Epithelial cell of proximal tubule (primary cell): ENCODE measurements at places on chromosomes 12 and 14. TPM values are rescaled to one million over a fixed set of nuclear protein-coding genes. Genes with fewer than 3 reads are reported as not detected.

DNA sequence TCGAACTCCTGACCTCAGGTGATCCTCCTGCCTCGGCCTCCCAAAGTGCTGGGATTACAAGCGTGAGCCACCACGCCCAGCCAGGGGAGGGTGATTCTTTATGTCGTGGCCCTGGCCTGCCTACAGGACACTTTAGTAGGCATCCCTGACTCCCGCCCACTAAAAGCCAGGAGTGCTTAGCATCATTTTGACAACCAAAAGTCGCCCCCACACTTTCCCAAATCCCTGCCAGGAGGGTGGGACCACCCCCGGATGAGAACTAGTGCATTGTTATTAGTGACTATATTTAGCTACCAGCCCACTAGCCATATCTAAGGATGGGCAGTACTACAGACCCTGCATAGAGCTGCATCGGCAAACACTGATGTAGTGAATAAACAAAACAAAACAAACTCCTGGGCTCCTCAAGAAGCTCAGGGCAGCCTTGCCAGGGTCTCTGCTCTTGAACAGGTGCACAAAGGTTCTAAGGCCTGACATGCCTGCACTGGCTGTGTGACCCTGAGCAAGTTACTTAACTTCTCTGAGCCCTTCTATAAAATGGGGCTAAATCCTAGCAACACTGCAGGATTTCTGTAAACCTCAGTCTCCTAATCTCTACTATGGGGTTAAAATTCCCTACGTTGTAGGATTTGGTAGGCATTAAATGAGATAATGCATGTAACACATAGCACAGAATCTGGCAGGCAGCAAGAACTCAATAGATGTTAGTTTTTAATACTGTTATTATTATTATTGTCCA, 2.2 kb downstream of the CAMKK2 start:
- DNase-seq, result no peak

DNA sequence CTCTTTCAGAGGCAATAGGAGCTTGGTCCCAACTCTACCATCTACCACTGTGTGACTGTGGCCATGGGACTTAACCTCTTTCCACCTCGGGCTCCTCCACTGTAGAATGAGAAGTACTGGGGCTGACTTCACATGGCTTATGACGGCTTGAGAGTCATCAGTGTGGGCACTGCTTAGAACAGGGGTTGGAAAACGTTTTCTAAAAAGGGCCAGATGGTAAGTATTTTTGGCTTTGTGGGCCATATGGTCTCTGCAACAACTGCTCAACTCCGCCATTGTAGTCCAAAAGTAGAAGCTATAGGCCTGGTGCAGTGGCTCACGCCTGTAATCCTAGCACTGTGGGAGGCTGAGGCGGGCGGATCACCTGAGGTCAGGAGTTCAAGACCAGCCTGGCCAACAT, 69.2 kb upstream of the LTA4H start:
- no peak for DNase-seq

DNA sequence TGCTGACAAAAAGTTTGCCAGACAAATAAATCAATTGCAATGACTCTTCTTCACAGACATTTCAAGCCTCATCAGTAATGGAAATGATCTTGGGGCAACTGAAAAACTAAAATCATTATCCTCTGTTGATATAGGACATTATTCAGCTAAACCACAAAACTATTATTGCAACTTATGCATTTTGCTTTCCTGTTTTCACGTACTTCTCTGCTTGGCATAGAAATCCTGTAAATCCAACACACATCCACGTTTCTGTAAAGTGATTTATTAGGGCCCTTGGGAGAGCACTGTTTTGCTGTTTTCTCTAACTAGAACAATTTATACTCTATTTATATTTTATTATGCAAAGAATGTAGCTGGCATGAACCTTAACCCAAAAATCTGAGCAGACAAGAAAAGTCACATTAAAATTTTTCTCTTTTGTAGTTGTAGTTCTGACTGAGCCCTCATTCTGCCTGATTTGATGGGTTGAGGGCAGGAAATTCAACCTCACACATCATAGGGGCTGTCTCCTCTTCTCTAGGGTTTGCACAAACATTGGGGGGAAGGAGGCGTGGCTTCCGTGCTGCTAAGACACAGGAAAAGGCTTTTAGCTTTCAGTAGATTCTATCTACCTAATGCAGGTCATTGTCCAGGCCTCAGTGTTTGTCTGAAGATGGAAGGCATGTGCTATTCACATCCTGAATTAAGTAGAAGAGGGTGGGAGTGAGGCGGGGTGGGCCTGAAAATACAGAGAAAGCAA, 11.5 kb upstream of the NUP107 start:
- no peak for DNase-seq

DNA sequence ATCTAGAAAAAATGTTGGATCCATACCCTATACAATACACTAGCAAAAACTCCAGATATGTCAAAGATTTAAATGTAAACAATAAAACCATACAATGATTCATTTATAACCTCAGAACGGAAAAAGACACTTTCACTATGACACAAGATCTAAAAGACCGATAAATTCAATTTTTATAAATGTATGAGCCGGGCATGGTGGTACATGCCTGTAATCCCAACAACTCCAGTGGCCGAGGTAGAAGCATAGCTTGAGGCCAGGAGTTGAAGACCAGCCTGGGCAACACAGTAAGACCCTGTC, 2.5 kb upstream of the SOS2 start:
- no peak for DNase-seq

DNA sequence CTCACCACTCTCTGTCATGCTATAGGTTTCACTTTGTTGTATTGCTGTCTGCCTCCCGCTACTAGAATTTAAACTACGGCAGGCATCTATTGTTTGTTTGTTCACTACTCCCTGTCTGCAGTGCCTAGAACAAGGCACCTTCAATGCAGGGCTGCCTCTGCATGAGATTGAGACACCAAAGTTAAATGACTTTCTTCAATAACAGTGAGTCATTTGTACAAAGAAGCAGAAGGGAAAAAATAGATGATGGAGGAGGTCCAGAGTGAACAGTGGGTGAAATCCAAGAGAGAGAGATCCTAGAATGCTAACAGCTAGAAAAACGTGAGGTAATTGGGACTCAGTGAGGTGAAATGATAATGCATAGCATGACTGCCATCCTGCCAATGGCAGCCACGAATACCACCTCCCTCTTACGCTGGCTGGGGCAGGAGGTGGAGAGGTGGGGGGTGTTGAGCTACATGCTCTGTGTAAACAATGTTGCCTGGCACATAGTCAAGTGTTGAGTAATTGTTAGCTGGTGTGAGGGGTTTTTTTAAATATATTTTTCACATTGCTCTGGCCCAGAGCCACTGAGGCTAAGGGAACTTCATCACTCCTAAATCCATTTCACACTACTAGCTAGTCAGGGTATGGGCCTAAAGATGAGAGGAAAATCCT, 367.6 kb downstream of the RPS29 start:
- no peak for DNase-seq

DNA sequence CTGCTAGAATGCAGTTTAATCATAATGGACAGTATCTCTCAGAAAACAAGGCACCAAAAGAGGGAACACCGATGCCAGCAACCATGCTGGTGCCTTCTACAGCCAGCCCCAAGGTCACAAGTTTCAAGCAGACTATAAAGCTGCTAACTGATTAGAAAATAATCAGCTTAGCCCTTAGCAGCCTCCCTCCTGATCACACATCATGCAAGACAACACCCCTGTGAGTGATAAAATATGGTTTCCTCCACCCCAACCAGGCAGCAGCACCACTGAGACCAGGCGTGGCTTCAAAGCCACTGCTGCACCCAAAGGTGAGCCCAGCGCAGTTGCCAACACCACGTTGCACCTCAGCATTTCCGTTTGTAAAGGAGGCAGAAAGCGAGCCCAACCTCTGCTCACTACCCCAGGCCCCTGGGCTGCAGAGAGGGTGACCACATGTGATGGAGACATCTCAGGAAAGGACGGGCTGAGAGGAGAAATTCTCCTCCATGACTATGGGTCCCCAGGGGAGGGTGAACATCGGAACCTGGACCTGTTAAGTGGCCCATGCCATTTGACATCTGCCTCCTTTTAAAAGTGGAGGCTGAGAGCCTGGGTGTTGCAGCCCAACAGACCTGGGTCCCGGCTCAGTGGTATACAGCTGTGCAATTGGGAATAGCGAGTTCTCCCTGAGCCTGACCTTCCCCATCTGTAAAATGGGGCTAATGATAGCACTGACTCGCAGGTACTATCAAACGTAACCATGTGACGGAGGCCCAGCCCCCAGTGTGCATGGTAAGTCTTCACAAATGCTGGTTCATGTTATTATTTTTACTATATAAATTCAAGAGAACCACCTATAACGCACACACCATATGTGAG, 11.5 kb downstream of the ZFP36L1 start:
- DNase-seq, result no peak

GRCh38 chr12:57171668-57172067, 24.2 kb upstream of the LRP1-AS start:
- no peak for DNase-seq

DNA sequence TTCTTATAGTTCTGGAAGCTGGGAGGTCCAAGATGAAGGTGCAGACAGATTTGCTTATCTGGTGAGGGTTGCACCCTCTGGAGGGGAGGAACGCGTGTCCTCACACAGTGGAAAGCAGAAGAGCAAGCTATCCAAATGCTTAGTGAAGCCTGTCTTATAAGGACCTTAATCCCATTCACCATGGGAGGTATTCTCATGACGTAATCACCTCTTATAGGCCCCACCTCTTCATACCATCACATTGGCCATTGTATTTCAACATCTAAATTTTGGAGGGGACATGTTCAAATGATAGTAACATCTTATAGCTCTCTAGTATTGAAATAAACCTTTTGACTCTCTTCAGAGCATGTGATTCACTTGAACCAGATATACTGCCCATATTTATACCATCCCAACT, 105.0 kb upstream of the MYF6 start:
- no peak for DNase-seq

- no peak for DNase-seq
Measured at GRCh38 chr14:64689289-64689688, 14.9 kb upstream of the PLEKHG3 start.

DNA sequence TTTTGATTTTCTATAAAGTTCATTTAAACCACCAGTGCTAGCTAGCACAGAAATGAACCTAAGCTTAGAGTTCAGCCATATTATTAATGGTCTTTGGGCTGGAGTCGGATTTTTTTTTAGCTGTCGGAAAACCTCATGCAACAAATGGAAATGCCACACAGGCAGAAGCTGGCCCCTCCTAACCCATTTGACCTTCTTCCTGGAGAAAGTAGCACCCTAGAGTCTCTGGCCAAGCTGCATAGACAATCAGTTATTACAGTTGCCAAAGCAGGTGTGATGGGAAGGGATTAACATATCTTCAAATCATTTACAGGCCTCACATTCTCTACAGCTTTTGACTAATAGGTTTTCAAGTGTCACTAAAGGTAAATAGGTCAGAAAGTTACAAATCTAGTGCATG, 49.4 kb downstream of the PTPRQ start:
- no peak for DNase-seq

GRCh38 chr14:100654814-100655740, 67.9 kb upstream of the BEGAIN start:
- DNase-seq, result no peak

- DNase-seq, result no peak
Measured at GRCh38 chr14:98816720-98817119, 455.3 kb downstream of the BCL11B start.

- no peak for DNase-seq
Measured at GRCh38 chr12:108620236-108620879, 13.3 kb downstream of the SELPLG start.

DNA sequence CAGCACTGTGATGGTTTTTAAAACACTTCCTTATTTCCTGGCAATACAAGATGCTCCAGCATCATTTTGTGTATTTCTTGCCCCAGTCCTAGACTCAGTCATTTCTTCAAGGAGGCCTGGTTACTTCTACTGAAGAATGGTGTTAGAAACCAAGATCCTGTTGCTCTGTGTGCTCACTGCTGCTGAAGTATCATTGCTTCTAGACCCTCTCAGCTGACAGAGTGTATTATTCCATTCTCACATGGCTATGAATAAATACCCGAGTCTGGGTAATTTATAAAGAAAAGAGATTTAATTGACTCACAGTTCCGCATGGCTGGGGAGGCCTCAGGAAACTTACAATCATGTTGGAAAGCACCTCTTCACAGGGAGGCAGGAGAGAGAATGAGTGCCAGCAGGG, 14.9 kb upstream of the SERPINA6 start:
- DNase-seq, result no peak

- DNase-seq, result no peak
Measured at GRCh38 chr12:42871816-42872215, 282.3 kb upstream of the PRICKLE1 start.

GRCh38 chr14:87992346-87992717, 650 bp downstream of the GALC start:
- no peak for DNase-seq

DNA sequence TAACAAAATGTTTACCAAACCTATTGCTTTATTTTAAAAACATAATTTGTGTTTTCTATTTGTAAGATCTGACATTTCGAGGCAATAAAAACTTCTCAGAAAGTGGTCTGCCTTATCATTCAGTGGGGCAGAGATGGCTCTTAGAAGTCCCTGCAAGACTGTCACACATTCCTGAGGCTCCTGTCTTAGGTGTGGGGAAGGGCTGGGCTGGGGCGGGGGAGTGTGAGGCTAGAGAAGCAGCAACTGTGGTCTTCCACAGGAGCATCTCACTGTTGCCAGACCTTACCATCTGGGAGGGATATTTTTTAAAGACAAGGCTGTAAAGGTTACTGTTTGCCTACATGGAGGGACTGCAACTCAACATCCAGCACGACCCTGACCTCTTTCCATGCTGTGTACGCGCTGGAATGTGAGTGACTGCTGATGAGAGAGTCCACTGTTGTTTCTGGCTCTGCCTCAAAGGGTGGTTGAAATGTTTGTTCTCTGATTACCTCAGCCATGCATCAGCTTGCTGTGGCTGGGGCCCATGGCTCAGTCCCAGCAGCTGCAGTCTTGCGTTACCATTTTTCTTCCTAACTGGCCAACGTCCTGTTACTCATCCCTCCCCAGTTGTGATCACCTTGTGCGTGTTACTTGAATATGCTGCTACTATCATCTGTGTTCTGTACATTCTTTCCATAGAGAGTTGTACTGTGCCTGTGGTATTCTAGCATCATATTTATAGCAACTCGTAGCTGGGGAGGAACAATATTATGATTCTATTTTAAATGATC, 12.4 kb downstream of the ERG28 start:
- peak; percentile 95 for DNase-seq

DNA sequence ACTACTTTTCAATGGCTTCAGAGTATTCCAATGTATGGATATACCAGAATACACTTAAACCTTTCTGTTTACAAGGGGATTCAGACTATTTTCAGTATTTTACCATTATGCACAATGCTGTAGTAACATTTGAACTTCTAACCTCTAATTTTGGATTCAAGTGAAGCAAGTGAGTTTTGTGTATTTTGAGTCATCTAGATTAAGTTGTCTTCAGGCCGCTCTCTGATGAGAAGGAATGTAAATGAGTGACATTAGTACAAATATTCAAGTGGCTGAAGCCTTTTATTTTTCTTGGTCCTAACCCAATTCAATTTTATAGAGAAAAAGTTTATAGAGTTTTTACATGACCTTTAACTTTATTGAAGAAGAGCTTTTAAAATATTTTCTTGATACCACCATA, 125.6 kb downstream of the PDE3A start:
- no peak for DNase-seq

- DNase-seq, result no peak
Measured at GRCh38 chr14:101123618-101124510, 220.3 kb upstream of the RTL1 start.

TSHR gene
- total RNA-seq, result not detected in 2 replicates

YBX3 gene
- total RNA-seq, result 202 and 245 TPM in 2 replicates

CISTR gene
- not detected in 2 replicates for total RNA-seq

BDKRB2 gene
- under 0.01 and 0.29 TPM in 2 replicates for total RNA-seq

ZNF385A gene
- 3.9 and 4.3 TPM in 2 replicates for total RNA-seq
